IMR-90 (cell line): ENCODE measurements at places on chromosomes 3 and 15. TPM values are rescaled to one million over a fixed set of nuclear protein-coding genes. Genes with fewer than 3 reads are reported as not detected.

Gene CHDH
- total RNA-seq, result under 0.01 and 0.28 TPM in 2 replicates

Gene GOLGA6L22
- total RNA-seq, result not detected in 2 replicates

Gene TMC3
- not detected in 2 replicates for total RNA-seq

Gene GOLGA8G
- not detected in 2 replicates for total RNA-seq

Gene APOD
- total RNA-seq, result not detected in 2 replicates
